Spinal cord (tissue), 10 donors: ENCODE measurements at places on chromosomes 6 and 20. TPM values are rescaled to one million over a fixed set of nuclear protein-coding genes. Genes with fewer than 3 reads are reported as not detected.

DNA sequence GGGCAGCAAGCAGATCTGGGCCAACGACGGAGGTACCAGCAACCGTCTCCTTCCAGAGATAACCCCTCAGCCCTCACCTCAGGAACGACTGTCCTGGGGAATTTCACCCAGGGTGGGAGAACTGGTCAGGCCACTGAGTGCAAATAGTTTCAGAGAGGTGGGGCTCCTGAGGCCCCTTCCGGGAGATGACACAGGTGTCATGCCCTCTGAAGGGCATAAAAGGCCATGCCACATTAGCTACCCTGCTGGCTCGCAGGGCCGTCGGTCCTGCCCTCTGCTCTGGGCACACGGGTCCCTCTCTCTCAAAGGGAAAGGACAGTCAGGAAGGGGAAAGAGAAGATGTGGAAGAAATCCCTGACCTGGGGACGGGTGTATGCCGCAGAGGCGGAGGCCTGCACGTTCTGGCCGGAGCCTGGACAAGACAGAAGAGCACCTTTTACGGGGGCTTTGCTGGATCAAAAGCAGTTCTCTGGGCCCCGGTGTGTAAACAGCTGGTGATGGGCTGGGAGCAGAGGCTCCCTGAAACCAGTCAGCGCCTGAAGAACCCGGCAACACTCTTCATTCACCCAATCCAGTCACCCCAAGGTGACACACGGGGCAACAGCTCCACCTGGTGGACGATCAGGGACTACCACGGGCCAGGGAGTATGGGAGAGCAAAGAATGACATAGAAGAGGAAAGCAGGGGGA is 6.4 kb upstream of the TAF8 start:
- peaks cover 34% of the 10 kb centered on the region for H3K4me1 ChIP-seq
- H3K36me3 ChIP-seq, result peaks cover 2% of the 10 kb centered on the region
- peaks cover 8% of the 10 kb centered on the region for H3K27me3 ChIP-seq
- H3K4me3 ChIP-seq, result peak overlapping the region; percentile 21
- H3K27ac ChIP-seq, result peak overlapping the region; percentile 52

DNA sequence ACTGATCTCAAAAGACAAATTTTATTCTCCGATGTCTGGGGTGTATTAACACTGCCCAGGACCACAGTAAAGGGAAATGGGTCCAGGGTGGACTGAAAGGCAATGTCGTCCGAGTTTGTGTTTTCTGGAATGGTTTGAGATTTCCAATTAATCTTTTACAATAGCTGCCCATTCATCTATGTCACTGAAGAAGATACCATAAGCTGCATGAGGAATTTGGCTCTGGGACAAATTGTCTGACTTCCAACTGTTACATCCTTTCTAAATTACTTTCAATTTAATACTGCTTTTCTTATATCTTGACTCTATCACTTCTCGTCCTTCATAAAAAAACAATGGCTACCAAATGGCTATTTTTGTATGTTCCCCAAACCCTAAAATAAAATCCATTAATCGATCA is 130.7 kb upstream of the KCNK16 start:
- no peaks in the 10 kb centered on the region for H3K4me1 ChIP-seq
- H3K27ac ChIP-seq, result no peak overlapping the region
- H3K27me3 ChIP-seq, result no peaks in the 10 kb centered on the region
- no peaks in the 10 kb centered on the region for H3K36me3 ChIP-seq
- no peak overlapping the region for H3K4me3 ChIP-seq
- DNase-seq, result no peak

DNA sequence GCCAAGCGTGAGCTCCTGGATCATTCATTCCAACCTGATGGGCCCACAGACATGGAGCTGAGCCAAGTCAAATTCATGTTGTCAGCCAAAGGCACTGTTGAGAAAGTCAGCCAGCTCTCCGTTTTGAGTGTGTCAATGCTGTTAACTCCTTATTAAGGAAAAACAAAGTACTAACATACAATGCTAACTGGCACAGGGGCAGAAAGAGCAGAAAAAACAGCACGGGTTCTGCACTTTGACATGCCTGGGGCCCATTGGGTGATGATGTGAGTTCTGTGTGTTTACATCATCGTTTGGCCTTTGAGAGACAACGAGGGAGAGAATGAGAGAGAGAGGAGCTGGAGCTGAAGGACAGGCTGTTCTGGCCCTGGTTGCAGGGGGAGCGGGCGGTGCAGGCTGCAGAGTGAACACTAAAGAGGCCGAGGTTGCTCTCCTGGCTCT is 85.9 kb downstream of the SMOC2 start:
- DNase-seq, result no peak
- no peak overlapping the region for H3K27ac ChIP-seq
- no peaks in the 10 kb centered on the region for H3K27me3 ChIP-seq
- no peak overlapping the region for H3K4me3 ChIP-seq
- peaks cover 10% of the 10 kb centered on the region for H3K4me1 ChIP-seq

DNA sequence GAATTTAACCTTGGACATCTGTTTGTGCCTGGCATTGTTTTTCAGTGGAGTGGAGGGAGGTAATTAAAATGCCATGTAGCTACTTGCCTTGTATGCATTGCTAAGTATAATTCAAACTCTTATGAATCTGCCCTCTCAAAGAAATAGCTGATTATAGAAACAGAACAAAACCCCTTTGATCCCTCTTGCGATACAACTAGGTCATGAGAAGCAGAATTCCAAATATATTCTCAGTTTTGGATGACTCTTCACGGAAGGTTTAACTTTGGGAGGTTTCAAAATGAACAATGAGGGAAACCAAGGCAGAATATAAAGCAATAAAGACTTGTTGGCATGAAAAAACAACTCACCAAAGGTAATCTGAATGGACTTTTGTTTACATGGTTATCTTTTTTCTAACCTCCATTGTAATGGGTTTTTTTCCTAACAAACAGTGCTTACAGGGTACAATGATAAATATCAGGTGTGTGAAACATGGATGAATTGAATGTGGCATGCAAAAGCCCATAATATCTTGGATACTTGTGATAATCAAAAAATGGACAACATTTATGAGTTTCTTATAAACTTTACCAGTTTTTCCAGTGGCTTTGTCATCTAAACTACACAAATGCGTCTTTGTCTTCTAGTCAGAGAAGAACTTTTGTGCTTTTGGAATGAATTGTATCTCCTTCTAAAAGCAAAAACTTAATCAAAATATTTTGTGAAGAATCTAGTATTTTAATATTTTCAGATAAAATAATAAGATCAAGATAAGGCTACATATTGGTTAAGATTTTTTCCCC is 15.7 kb upstream of the HEY2 start:
- no peaks in the 10 kb centered on the region for H3K27me3 ChIP-seq
- no peak overlapping the region for H3K4me3 ChIP-seq
- no peaks in the 10 kb centered on the region for H3K4me1 ChIP-seq
- H3K27ac ChIP-seq, result no peak overlapping the region
- DNase-seq, result no peak

- H3K4me1 ChIP-seq, result peaks cover 10% of the 10 kb centered on the region
- H3K36me3 ChIP-seq, result no peaks in the 10 kb centered on the region
- DNase-seq, result no peak
- H3K27me3 ChIP-seq, result no peaks in the 10 kb centered on the region
- H3K4me3 ChIP-seq, result no peak overlapping the region
These were observed 238.5 kb downstream of the FARS2 start for GRCh38 chr6:5499644-5500306.

GRCh38 chr6:156822747-156823206 is 45.6 kb downstream of the ARID1B start:
- no peak for DNase-seq
- no peaks in the 10 kb centered on the region for H3K36me3 ChIP-seq
- no peak overlapping the region for H3K4me3 ChIP-seq
- H3K4me1 ChIP-seq, result peaks cover 13% of the 10 kb centered on the region
- H3K27me3 ChIP-seq, result no peaks in the 10 kb centered on the region

- no peak overlapping the region for H3K27ac ChIP-seq
- no peak overlapping the region for H3K4me3 ChIP-seq
- H3K4me1 ChIP-seq, result no peaks in the 10 kb centered on the region
- H3K27me3 ChIP-seq, result no peaks in the 10 kb centered on the region
- DNase-seq, result no peak
- H3K36me3 ChIP-seq, result no peaks in the 10 kb centered on the region
These were observed 62.4 kb downstream of the DST start for GRCh38 chr6:56580271-56580670.

DNA sequence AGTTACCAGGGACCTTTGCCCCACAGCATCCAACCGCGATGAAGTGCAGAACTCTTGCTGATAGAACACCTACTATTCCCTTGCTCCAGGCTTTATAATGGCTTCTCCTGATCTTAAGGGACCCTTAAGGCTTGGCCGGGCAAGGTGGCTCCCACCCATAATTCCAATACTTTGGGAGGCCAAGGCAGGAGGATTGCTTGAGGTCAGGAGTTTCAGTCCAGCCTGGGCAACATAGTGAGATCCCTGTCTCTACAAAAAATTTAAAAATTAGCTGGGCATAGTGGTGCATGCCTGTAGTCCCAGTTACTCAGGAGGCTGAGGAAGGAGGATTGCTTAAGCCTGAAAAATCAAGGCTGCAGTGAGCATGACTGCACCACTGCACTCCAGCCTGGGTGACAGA is 68.8 kb downstream of the GCNT2 start:
- DNase-seq, result no peak

DNA sequence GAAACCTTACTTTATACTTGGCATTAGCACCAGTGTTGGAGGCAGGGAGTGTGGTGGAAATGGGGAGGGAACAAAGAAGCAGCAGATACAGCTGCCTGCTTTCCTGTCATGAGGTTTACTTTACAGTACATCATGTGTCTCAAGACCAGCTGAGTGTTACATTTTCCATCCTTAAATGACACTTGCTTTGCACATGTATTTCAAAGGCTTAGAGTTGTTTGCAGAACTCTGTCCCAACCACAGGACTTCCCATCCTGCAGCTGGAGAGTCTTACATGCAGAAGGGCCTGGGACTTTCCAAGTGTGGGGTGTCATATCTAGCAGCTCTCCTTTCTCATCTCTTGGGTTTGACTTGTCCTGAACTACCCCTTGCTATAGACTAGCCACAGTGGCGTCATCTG is 395.9 kb downstream of the DHX35 start:
- no peaks in the 10 kb centered on the region for H3K27me3 ChIP-seq
- H3K36me3 ChIP-seq, result no peaks in the 10 kb centered on the region
- no peak overlapping the region for H3K27ac ChIP-seq
- no peak for DNase-seq

DNA sequence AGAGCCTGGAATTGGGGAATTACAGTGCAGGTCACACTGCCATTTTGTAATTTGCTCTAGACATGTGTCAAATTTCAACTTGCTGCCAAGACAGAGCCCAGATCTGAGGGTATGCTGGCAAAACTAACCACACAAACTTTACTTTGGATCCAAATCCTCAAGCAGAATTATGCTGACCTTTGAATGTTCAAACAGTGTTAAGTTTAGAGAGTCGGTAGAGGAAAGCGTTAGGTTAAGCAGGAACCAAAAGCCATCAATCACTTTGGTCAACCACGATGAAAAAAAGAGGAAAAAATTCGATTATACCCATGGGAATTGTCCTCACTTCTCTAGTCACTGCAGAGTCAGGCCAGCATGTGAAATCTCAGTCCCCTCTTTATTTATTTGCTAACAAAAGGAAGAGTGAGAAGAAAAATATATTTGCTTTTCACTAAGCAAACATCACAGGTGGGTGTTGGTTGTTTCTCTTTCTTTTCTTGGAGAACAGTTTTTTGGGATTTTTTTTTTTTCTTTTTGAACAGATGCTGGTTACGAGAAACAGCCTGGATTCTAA is 105.1 kb upstream of the ADGRF1 start:
- H3K27me3 ChIP-seq, result no peaks in the 10 kb centered on the region
- no peaks in the 10 kb centered on the region for H3K36me3 ChIP-seq
- H3K4me3 ChIP-seq, result no peak overlapping the region
- no peaks in the 10 kb centered on the region for H3K4me1 ChIP-seq

DNA sequence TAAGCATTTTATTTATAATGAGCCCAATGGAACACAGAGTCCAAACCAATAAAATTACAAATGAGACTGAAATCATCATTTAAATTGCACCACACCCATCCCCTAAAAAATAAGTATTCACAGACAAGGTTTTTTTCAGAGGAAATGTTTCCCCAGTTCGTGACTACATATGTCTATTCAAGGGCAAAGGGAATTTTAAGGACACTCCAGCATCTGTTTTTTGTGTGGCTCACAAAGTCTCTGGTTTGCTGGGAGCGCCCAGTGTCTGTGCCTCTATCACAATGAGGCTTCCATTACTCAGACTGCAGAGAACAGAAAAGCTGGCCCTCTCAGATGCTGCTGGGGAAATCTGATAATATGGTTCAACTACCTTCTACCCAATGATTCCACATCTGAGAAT is 16.0 kb downstream of the TBX18 start:
- H3K27me3 ChIP-seq, result no peaks in the 10 kb centered on the region
- no peaks in the 10 kb centered on the region for H3K36me3 ChIP-seq
- H3K4me3 ChIP-seq, result no peak overlapping the region
- no peak for DNase-seq
- no peaks in the 10 kb centered on the region for H3K4me1 ChIP-seq

GRCh38 chr6:25556516-25556915 is 95.5 kb upstream of the SCGN start:
- DNase-seq, result peak; percentile 65
- H3K4me3 ChIP-seq, result no peak overlapping the region
- H3K36me3 ChIP-seq, result no peaks in the 10 kb centered on the region
- H3K4me1 ChIP-seq, result no peaks in the 10 kb centered on the region
- no peaks in the 10 kb centered on the region for H3K27me3 ChIP-seq
- no peak overlapping the region for H3K27ac ChIP-seq

- no peaks in the 10 kb centered on the region for H3K36me3 ChIP-seq
- H3K27me3 ChIP-seq, result no peaks in the 10 kb centered on the region
- peaks cover 5% of the 10 kb centered on the region for H3K4me1 ChIP-seq
- H3K27ac ChIP-seq, result no peak overlapping the region
- H3K4me3 ChIP-seq, result no peak overlapping the region
- DNase-seq, result no peak
These were observed 222.6 kb upstream of the MARCKS start for GRCh38 chr6:113634352-113635163.

- H3K27me3 ChIP-seq, result no peaks in the 10 kb centered on the region
- H3K4me3 ChIP-seq, result peak overlapping the region; percentile 83
- H3K4me1 ChIP-seq, result peaks cover 30% of the 10 kb centered on the region
- no peak for DNase-seq
These were observed 736 bp downstream of the FAM217B start for GRCh38 chr20:59940956-59941294.

The SIRPA gene
- 34.3 TPM for total RNA-seq

The FAM209B gene
- total RNA-seq, result 0.50 TPM

The RBM24 gene
- total RNA-seq, result 2.9 TPM

The MC3R gene
- 0.17 TPM for total RNA-seq
